ENCODE measurements at places on chromosomes 3 and 15.
A peak's percentile ranks its signal among the peaks of the same experiment; 100 is the strongest.

DNA sequence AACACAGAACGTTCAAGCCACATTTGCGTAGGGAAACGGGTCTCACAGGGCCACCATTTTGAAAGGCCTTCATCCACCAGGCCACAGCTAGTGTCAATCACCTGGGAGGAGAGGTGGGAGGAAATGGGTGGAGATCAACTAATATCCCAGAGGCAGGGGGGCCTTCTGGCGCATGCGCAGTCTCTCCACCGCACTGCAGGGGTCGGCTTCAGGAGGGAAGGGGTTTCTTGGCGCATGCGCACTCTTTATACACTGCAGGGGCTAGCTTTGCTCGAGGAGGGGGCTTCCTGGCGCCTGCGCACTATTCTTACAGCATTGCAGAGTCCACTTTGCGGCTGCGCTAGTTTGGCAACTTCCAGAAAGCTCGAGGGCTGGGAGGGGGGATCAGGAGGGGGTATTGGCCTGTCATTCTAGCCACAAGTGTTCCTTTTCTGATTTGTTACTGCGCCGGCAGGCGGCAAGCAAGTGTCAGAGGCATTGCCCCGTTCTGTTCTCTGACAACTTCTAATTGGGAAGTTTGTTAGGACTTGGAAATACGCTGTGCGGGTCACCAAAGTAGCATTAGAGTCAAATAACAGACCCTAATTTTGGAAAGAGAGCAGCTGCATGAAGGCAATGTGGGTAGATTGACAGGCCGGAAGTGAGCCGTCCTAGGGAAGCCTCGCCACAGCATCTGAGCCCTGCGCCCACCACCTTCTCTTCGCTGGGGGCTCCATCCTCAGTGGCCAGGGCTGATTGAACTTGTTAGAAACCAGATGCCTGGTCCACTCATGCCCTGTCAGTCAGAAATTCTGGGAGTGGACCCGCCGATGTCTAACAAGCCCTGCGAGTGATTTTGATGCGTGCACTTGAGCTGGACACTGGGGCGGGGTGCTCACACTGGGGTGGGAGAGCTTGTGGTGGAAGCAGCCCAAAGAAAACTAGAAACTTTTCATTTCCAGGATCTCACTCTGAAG, 173.5 kb upstream of the NDN start:
- no peak for DNase-seq

GRCh38 chr15:69394556-69395282, 19.4 kb upstream of the KIF23 start:
- DNase-seq, result peak; percentile 80

GRCh38 chr3:31968369-31968926, 12.6 kb downstream of the OSBPL10 start:
- DNase-seq, result no peak

- DNase-seq, result no peak
Observed at GRCh38 chr3:184635774-184636173, 74.2 kb downstream of the EPHB3 start.

GRCh38 chr3:39250116-39250747, 29.6 kb downstream of the CX3CR1 start:
- DNase-seq, result no peak

- no peak for DNase-seq
Observed at GRCh38 chr3:43345877-43346276, 59.5 kb downstream of the SNRK start.

DNA sequence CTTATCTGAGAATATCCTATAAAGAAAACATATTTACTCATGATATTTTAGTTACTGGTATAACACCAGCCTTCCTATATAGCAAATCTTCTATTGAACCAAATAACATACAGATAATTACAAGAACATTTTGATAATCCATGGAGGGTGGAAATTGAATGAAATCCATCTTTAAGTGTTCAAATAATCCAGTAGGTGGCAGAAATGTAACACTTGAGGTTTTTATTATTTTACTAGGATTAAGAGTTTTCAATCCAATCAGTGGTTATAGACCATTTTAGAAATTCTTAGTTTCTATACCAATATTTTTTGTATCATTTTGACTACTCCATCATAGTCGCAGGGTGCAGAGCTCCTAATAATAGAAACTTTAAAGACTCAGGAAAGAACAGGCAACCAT, 101.9 kb upstream of the KCNH8 start:
- DNase-seq, result no peak

DNA sequence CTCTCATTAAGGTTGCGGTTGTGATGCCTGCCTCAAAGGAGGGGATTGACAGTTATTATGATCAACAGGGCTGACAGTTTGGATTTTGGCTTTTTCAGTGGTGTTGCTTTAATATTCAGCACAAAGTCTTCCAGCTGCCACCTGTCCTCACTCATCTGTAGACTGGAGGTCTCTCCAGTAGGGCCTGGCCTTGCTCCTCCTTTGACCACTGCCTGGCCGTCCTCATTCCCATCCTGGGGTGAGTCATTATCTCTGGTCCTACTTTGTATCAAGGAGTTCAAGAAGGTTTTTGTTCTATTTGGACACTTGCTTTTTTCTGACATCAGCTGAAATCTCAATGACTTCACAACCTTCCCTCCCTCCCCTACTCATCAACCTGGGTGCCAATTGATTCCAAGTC, 95.1 kb upstream of the ZPLD1 start:
- DNase-seq, result no peak

DNA sequence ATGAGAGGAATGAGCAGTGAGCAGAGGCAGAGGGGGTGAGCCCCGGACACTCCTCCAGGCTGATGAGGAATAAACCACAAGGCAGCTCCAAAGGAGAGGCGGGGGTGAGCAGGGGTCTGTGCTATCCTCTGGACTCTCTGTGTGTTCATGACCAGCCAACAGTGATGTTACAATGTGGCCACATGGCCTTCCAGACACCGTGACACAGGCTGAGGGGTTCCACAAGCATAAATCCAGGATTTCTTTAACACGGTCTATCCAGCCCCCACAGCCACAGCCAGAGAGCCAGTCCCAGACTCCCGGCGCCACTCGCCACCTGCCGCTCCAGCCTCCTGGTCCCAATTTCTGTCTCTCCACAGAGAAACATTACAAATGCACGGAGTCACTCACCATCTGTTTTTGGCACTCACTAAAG, 24.4 kb downstream of the XXYLT1 start:
- DNase-seq, result no peak

DNA sequence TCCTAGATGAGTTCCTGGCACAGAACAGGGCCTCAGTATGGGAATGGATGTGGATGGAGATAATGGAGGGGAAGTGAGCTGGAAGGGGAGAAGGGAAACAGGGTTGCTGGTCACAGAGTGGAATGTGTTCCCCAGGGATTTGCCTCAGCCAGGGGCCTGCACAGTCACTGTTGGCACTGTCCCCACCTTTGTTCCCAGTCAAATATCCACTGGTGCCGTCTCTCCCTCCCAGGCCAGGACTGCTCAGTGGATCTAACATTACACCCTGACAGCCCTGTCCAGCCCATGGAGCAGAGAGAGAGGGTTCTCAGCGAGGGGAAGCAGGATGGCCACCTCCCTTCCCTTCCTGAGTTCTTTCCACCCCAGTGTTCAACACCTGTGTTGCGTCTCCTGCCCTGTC, 1.5 kb upstream of the PPP1R2 start:
- DNase-seq, result peak; percentile 78

- DNase-seq, result no peak
Observed at GRCh38 chr3:11808231-11808630, 38.5 kb downstream of the TAMM41 start.

DNA sequence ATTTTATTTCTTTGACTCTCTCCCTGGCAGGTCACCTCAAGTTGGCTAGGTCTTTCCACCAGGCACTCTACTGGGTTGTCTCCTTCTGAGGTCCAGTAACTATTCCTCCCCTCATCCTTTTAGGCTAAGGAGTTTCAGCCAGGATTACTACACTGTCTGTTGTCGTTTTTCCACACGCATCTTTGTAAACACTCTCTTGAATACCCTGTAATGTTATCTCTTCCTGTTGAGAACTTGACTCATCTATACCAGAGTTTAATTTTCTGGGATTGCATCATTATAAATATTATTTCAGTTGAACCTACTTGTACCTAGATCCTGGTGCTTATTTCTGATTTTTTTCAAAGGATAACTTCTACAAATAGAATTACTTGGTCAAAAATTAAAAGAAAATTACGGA, 138.3 kb downstream of the SQOR start:
- no peak for DNase-seq

Data from right atrium auricular region (tissue), 2 donors.